Esophagus muscularis mucosa (tissue), 4 donors: ENCODE measurements at places on chromosomes 5 and 9. TPM values are rescaled to one million over a fixed set of nuclear protein-coding genes. Genes with fewer than 3 reads are reported as not detected.

FAM151B gene
- 2.6 TPM for total RNA-seq

TAF11L8 gene
- not detected for total RNA-seq

ANKRD31 gene
- 0.06 TPM for total RNA-seq

GRIA1 gene
- total RNA-seq, result 0.83 TPM

PSIP1 gene
- 33.3 TPM for total RNA-seq

GRCh38 chr5:32420506-32420905 lies 24.0 kb downstream of the ZFR start:
- H3K4me1 ChIP-seq, result peaks cover 51% of the 10 kb centered on the region
- DNase-seq, result no peak
- H3K36me3 ChIP-seq, result peaks cover 9% of the 10 kb centered on the region
- no peaks in the 10 kb centered on the region for H3K27me3 ChIP-seq
- no peak overlapping the region for H3K4me3 ChIP-seq

GRCh38 chr5:120808135-120808534 lies 344.0 kb downstream of the PRR16 start:
- no peaks in the 10 kb centered on the region for H3K4me1 ChIP-seq
- no peaks in the 10 kb centered on the region for H3K27me3 ChIP-seq
- no peak overlapping the region for H3K4me3 ChIP-seq
- DNase-seq, result no peak

DNA sequence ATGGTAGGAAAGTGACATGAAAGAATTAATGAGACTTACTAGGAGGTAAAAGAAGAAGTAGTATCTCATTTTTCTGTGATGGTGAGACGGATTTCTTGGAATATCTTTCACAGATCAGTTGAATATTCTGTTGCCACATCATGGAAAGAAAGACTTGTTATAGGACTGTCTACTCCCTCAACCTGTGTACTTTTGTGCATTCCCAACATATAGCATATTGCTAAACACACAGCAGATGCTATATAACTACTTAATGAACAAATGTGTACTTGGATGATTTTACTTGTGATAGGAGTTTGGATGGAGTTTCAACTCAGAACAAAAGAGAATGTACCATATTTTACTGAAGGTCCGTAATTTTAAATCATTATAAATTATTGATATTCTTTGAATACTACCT lies 128.5 kb downstream of the LURAP1L start:
- no peak overlapping the region for H3K27ac ChIP-seq
- no peak for DNase-seq
- H3K36me3 ChIP-seq, result no peaks in the 10 kb centered on the region
- H3K27me3 ChIP-seq, result no peaks in the 10 kb centered on the region

GRCh38 chr5:124923131-124923530 lies 176.7 kb upstream of the ZNF608 start:
- H3K27ac ChIP-seq, result no peak overlapping the region
- DNase-seq, result no peak
- H3K27me3 ChIP-seq, result no peaks in the 10 kb centered on the region
- H3K4me1 ChIP-seq, result peaks cover 13% of the 10 kb centered on the region

FGD3 gene
- 4.8 TPM for total RNA-seq

DNA sequence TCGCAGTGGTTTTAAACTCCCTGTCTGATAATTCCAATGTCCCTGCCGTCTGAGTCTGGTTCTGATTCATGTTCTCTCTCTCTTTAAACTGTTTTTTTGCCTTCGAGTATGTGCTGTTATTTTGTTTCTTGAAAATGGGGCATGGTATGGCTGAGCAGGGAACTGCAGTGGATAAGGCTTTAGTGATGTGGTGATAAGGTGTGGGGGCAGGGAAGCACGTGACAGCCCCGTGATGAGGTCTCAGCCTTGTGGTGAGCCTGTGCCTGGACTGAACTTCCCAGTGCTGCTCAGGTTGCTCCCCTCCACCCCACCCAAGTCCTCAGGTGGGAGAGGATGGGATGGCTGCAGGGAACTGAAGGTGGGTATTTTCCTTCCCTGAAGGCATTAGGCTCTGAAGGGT lies 5.5 kb upstream of the ZNF354B start:
- no peaks in the 10 kb centered on the region for H3K27me3 ChIP-seq
- no peak overlapping the region for H3K27ac ChIP-seq
- H3K4me1 ChIP-seq, result no peaks in the 10 kb centered on the region
- DNase-seq, result no peak

NUTM2G gene
- not detected for total RNA-seq

DNA sequence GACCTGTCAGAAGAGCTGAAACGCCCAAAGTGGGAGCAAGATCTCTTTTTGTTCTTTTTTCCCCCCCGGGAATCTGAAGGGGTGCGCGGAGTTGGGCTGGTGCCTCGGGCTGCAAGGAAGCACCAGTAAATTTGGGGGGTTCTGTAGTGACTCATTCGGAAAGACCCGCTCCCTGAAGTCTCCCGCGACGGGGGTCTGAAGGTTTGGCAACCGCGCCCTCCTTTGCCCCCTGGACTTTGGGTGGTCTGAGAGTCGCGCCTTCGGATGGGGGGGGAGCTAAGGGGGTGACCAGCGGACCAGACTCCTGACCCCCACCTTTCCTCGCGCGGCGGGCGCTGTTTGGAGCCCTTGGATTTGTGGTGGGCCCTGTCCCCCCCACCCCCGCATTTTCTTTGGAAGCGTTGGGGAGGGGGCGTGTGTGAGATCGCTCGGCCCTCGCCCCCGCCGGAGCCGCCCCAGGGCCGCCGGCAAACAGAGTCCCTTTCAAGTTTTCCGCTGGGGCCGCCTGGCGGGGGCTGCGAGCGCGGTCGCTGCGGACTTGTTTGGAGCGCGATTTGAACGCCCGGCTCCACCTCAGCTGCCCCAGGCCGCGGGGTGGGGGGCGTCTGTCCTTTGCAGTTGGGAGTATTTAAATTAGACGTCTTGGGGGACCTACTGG lies 2.0 kb downstream of the CXXC5 start:
- H3K4me1 ChIP-seq, result peaks cover 61% of the 10 kb centered on the region
- no peaks in the 10 kb centered on the region for H3K27me3 ChIP-seq
- H3K4me3 ChIP-seq, result peak overlapping the region; percentile 87
- DNase-seq, result no peak
- no peaks in the 10 kb centered on the region for H3K36me3 ChIP-seq

LCN6 gene
- total RNA-seq, result 27.7 TPM

LRRC19 gene
- total RNA-seq, result not detected

OBP2B gene
- total RNA-seq, result not detected

- no peak overlapping the region for H3K27ac ChIP-seq
- no peaks in the 10 kb centered on the region for H3K36me3 ChIP-seq
- H3K4me3 ChIP-seq, result no peak overlapping the region
- H3K4me1 ChIP-seq, result no peaks in the 10 kb centered on the region
Measured at GRCh38 chr5:35316611-35317274, 86.5 kb upstream of the PRLR start.

- no peaks in the 10 kb centered on the region for H3K27me3 ChIP-seq
- no peak overlapping the region for H3K4me3 ChIP-seq
- peaks cover 5% of the 10 kb centered on the region for H3K36me3 ChIP-seq
Measured at GRCh38 chr9:4829969-4830368, 37.2 kb downstream of the RCL1 start.

DNA sequence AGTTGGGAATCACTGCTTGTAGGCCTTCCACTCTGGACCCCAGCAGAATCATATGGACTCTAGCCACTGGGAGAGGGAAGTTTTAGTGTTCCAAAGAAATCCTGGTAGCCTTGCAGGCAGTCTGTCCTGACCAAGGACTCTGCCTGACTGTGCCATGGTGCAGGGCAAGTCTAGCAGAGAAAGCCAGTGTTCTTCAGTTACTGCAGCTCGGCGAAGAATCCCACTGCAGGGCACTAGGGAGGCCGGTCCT lies 20.3 kb upstream of the MATR3 start:
- no peak for DNase-seq
- H3K27me3 ChIP-seq, result no peaks in the 10 kb centered on the region
- H3K4me1 ChIP-seq, result peaks cover 63% of the 10 kb centered on the region
- peak overlapping the region; percentile 78 for H3K27ac ChIP-seq
- H3K4me3 ChIP-seq, result peak overlapping the region; percentile 64

DNA sequence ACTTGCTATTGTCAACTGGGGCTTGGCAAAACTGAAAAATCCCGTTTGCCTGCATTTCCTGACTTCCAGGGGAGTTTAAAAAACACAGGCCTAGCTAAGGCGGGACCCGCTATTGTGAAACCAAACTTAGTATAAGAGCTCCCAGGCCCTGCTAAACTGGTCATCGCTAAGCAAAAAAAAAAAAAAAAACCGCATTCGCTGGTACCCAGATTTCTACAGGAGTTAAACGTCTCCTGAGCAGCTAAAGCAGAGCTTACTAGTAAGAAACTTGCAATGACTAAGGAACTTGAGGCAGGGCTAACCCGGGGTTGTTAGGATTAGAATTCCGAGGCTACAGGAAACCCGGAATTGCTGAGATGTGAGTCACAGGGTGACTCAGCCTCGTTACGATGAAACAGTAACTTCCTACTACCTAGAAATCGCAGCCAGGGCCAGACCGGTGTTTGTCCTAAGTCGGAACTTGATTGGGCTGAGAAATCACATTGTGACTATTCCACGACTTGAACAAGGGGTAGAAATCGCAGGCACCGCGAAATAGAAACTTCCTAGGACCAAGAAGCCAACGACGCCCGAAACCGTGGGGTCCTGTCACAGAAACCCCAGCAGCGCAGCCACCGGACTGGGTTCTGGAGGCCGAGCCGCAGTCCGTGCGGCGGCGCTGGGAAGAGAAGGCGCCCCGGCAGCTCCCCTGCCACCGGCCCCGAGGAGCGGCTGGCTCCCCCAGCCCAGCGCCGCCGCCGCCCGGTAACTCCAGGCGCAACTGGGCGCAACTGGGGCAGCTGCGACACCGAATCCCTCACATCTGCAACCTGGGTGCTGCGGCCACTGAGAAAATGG lies 89.4 kb downstream of the ANXA2R start:
- peak overlapping the region; percentile 89 for H3K27ac ChIP-seq
- peak overlapping the region; percentile 56 for H3K4me3 ChIP-seq
- H3K36me3 ChIP-seq, result no peaks in the 10 kb centered on the region
- DNase-seq, result no peak

GRCh38 chr9:124040935-124041816 lies 29.6 kb downstream of the LHX2 start:
- H3K36me3 ChIP-seq, result no peaks in the 10 kb centered on the region
- H3K4me1 ChIP-seq, result peaks cover 36% of the 10 kb centered on the region

OR1J4 gene
- total RNA-seq, result not detected

BTNL8 gene
- 0.34 TPM for total RNA-seq

COL23A1 gene
- 1.5 TPM for total RNA-seq

DHX29 gene
- 33.6 TPM for total RNA-seq

GRCh38 chr5:129098488-129099183 lies 4.1 kb downstream of the ISOC1 start:
- H3K36me3 ChIP-seq, result no peaks in the 10 kb centered on the region
- no peaks in the 10 kb centered on the region for H3K27me3 ChIP-seq
- peak overlapping the region; percentile 44 for H3K4me3 ChIP-seq
- no peak for DNase-seq
- peaks cover 72% of the 10 kb centered on the region for H3K4me1 ChIP-seq

- peaks cover 27% of the 10 kb centered on the region for H3K4me1 ChIP-seq
- H3K4me3 ChIP-seq, result no peak overlapping the region
- no peak for DNase-seq
- no peak overlapping the region for H3K27ac ChIP-seq
Measured at GRCh38 chr9:15374825-15375224, 47.9 kb upstream of the SNAPC3 start.

DNA sequence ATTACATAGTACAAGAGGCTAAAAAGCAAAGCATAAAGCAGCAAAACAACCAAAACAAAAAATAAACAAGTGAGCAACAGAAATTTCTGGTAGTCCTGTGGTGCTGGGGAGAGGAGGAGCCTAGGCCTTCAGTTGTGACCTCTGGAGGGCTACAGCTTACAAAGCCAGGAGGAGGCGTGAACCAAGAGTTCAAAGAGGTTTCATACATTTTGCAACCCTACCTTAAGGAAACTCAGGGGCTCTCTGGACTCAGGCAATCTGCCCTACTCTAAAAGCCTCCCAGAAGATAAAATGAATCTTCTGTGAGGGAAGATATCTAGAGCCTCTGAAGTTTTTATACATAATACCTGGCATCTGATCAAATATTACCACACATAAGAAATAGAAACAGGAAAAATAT lies 187.4 kb downstream of the AGTPBP1 start:
- no peak overlapping the region for H3K27ac ChIP-seq
- no peak overlapping the region for H3K4me3 ChIP-seq
- H3K36me3 ChIP-seq, result no peaks in the 10 kb centered on the region
- no peak for DNase-seq

DNA sequence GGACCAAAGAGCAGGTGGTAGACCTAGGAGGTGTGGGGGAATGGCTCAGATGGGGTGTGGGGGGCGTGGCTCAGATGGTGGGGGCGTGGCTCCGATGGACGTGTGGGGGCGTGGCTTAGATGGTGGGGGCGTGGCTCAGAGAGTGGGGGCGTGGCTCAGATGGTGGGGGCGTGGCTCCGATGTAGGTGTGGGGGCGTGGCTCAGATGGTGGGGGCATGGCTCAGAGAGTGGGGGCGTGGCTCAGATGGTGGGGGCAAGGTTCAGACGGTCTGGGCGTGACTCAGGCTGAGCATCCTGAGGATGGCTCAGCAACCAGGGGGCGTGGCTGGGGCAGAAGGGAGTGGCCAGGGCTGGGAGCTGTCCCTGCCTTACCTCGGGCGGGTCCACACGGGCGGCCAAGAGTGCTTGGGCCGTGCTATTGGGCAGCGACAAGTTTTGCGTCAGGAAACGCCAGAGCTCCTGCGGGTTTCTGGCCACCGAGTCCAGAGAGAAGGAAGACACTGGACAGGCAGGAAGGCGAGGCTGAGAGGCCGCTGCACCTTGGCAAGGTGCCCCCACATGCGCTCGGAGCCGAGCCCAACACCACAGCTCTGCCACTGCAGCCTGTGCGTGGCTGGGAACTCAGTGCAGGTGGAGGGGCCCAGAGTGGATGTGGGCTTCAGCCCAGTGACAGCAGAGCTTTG lies 5.9 kb downstream of the ABCA2 start:
- peaks cover 33% of the 10 kb centered on the region for H3K36me3 ChIP-seq
- H3K4me3 ChIP-seq, result no peak overlapping the region
- H3K27ac ChIP-seq, result no peak overlapping the region
- H3K4me1 ChIP-seq, result peaks cover 24% of the 10 kb centered on the region

DNA sequence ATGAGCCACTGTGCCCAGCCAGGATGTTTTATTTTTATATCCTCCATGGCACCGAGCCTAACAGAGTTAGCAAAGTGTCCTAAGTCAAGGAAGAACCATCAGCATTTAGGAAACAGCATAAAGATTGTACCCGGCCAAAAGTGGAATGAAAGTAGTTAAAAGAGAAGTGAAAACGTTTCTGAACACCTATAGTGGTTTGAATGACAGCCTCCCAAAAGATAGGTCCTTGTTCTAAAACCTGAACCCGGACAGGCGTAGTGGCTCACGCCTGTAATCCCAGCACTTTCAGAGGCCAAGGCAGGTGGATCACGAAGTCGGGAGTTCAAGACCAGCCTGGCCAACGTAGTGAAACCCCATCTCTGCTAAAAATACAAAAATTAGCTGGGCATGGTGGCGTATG lies 37.4 kb downstream of the ZFAND5 start:
- no peak overlapping the region for H3K27ac ChIP-seq
- H3K27me3 ChIP-seq, result no peaks in the 10 kb centered on the region
- no peak for DNase-seq
- H3K4me1 ChIP-seq, result no peaks in the 10 kb centered on the region
- no peaks in the 10 kb centered on the region for H3K36me3 ChIP-seq

GRCh38 chr5:61330341-61330844 lies 1.7 kb upstream of the ZSWIM6 start:
- DNase-seq, result no peak
- H3K27ac ChIP-seq, result peak overlapping the region; percentile 98
- peak overlapping the region; percentile 87 for H3K4me3 ChIP-seq
- H3K27me3 ChIP-seq, result no peaks in the 10 kb centered on the region
- H3K36me3 ChIP-seq, result no peaks in the 10 kb centered on the region
- H3K4me1 ChIP-seq, result peaks cover 32% of the 10 kb centered on the region
